ENCODE measurements at places on chromosomes 1 and 21. TPM values are rescaled to one million over a fixed set of nuclear protein-coding genes. Genes with fewer than 3 reads are reported as not detected.
A peak's percentile ranks its signal among the peaks of the same experiment; 100 is the strongest.

GRCh38 chr1:247865416-247865815 lies 8.4 kb downstream of the TRIM58 start:
- DNase-seq, result no peak

STYXL2 gene
- not detected for total RNA-seq

DNA sequence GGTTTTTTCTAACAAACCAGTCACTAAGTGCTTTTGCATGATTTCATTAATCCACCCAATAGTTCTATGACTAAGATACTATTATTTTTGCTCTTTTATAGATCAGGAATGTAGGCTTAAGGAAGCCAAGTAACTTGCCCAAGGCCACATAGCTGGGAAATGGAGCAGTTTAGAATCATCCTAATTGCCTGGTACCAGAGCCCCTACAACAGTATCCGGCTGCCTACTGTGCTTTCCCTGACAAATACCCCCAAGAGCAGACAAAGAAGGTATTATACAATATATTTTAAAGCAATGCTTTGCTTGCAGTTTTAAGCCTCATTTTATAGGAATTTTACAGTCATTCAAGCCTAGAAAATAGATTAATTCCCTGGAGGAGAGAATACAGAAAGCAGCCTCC lies 45.5 kb upstream of the RASAL2 start:
- DNase-seq, result no peak

AXDND1 gene
- 0.21 TPM for total RNA-seq

GRCh38 chr1:41626616-41627375 lies 142.3 kb upstream of the EDN2 start:
- peak; percentile 78 for DNase-seq

- DNase-seq, result no peak
Measured at GRCh38 chr1:214317300-214317699, 36.3 kb downstream of the SMYD2 start.

DNA sequence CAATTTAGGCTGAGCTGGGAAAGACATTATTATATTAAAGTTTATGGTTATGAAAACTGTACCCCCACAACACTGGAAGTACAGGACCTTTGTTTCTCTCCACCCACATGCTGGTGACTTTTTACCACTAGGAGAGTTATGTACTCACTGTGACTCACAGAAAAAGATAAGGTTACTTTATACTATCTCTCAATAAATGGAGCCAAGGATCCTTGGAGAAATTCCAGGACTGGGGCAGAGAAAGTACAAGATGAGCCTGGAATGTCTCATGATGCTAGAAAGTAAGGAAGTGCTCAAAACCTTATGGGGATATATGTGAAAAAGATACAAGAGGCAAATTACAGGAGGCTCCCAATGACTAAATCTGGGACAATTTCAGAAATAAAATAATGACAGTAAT lies 63.9 kb upstream of the C1orf105 start:
- DNase-seq, result peak; percentile 52

FOXD2 gene
- 0.14 TPM for total RNA-seq

GRCh38 chr1:62689524-62689923 lies 1.3 kb upstream of the DOCK7 start:
- DNase-seq, result peak; percentile 51

TXNIP gene
- total RNA-seq, result 16.2 TPM

GRCh38 chr1:232143315-232143886 lies 486.5 kb downstream of the SIPA1L2 start:
- no peak for DNase-seq

DNA sequence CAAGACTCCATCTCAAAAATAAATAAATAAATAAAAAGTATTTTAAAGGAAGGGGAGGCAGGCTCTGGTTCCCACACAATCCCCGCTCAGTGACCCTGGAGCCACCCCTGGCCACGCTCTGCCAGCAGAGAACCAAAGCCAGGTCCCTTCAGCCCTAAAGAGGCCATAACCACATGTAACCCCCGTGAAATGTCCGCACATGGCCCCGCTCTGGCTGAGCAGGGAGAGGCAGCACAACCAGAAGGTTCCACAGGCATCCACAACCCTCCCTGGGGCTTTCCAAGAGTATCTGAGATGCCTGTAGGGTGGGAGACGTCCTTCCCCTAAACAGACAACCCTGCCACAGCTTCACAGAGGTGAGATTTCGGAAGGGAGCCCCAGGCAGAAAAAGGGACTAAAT lies 1.4 kb upstream of the ARF1 start:
- DNase-seq, result no peak

PRDM16 gene
- not detected for total RNA-seq

GRCh38 chr1:110643879-110644472 lies 30.8 kb downstream of the KCNA3 start:
- no peak for DNase-seq

RGS7 gene
- not detected for total RNA-seq

KRTAP6-2 gene
- total RNA-seq, result not detected

- no peak for DNase-seq
Measured at GRCh38 chr21:41836166-41837015, 42.8 kb downstream of the PRDM15 start.

- DNase-seq, result peak; percentile 59
Measured at GRCh38 chr1:200372095-200372884, 37.5 kb downstream of the ZNF281 start.

All from foreskin keratinocyte (primary cell).